Stimulated activated CD4-positive, alpha-beta T cell treated with anti-CD3 and anti-CD28 coated beads, Interleukin-4, amount 100 ng/mL, for 4 hours (primary cell): ENCODE measurements at places on chromosomes 13 and 19.

GRCh38 chr13:21058361-21058760, 3.0 kb downstream of the LATS2 start:
- no peak for DNase-seq

- DNase-seq: no peak
Observed at GRCh38 chr13:85520445-85520844, 278.8 kb downstream of the SLITRK6 start.

DNA sequence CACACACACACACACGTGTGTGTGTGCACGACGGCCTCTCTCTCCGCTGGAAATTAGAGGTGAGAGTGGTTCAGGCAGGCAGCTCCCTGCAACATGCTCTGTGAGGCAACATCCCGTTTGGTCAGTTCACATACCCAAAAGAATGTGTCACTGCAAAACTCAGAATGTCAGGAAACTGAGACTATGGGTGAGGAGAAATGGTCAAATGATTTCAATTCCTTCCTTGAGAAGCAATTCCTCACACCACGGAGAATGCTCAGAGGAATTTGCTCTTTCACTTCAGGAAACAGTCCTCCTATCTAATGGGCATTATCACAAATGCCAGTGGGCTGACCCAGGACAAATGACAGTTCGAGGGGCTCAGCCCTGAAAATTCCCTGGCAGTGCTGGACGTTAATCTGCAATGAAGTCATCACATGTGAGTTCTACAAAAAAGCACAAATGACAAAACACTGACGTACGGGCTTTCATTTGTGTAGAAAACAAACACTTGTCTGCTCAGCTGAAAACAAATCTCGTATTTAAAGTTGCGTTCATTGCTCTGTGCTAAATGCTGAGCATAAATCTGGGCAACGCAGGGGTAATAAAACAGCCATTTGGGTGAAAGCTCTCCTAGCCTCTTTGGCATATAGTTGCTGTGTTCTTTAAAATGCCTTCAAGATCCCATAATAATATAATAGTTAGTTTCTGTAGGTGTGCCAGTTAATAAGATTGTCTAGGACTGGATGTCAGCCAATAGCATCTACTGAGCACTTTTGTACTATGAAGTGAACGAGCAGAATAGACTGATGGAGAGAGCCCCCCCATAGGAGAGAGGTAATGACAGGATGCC, 18.6 kb upstream of the LATS2 start:
- no peak for DNase-seq

DNA sequence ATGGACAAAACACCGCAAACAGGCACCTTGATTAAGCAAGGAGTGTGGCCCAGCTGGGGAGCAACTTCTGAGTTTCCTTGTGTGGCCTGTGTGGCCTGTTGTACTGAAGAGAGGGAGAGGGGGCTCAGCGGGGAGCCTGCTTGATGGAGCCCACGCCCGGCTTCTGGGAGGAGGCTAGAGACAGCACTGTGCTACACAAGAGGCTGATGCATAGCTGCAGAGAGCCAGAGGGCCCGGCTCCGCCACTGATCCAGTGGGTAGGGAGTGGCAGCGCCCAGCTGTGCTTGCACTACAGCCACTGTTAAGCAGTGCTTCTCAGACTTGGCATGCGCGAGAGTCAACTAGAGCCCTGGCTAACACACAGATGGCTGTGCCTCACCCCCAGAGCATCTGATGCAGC, 19.0 kb downstream of the LYL1 start:
- DNase-seq: no peak

DNA sequence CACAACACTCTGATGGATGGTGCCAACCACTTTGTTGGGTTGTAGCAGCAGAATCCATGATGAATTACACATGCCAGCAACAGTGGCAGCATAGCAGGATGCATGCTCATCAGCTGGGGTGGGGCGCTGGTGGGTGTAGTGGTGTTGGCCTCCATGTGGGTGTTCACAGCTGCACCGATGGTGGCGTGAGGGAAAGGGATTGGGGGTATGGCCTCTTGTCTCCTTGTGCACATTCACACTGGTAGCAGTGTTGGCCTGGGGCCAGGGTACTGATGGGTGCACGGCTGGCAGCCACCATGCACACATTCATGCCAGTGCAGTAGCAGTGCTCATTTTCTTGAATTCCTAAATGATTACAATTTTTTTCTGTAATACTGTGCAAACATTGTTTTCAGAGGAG, 2748.8 kb upstream of the PCDH20 start:
- DNase-seq: no peak

DNA sequence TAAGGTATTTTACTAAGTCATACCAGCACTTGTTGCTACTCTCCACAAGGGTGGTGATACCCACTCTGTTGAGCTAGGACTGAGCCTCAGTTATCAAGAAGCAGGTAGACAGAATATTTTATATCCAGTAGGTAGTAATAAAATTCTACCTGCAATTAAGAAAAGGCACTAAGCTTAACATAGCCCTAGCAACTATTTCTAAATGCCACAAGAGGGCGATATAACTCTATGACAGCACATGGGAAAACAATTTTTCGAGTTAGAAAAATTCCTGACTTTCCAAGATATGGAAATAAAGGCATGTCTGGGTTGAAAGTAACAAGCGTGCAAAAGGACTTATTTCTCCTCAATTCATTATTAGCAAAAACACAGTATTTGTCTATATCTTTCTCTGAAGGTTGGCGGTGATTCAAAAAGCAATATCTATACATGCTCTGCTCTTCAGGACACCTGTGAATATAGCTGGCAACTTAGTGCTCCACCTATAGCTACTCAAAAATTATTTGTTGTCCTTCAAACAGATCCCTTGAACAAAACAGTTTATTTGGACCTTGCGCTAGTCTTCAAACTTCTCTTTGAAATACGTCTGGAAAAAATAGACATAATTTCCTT, 14.7 kb downstream of the CCDC169 start:
- DNase-seq: no peak
